ENCODE measurements at places on chromosomes 11 and 22.

GRCh38 chr11:2269601-2270321 is 627 bp downstream of the ASCL2 start:
- peak; percentile 24 for DNase-seq

GRCh38 chr22:43561415-43562178 is 149.8 kb downstream of the MPPED1 start:
- DNase-seq = no peak

DNA sequence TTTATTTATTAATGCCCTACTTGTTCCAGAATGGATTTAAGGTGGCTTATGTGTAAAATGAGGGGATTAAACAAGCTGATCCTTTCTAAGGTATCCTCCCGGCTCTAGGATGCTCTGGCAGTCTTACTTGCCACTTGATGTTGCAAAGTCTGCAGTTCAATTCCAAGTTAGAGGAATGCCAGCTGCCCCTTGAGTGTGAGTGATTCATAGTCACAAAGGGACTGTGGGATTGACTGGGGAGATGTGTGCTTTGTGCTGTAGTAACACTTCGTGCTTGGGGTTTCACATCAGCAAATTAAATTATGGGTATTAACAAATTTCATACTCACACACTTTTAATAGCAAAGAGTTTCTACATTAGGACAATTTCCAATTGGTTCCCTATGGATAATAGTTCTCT is 550.8 kb upstream of the CADM1 start:
- DNase-seq = no peak

GRCh38 chr11:789943-790342 is at the start of gene CEND1:
TSS of gene CEND1 (minus strand) at chr11:790090. CDS start at chr11:788576, 1,514 bp downstream.
- peak; percentile 57 for DNase-seq

- DNase-seq = peak; percentile 67
Observed at GRCh38 chr11:13030857-13031256, 21.7 kb downstream of the RASSF10 start.

DNA sequence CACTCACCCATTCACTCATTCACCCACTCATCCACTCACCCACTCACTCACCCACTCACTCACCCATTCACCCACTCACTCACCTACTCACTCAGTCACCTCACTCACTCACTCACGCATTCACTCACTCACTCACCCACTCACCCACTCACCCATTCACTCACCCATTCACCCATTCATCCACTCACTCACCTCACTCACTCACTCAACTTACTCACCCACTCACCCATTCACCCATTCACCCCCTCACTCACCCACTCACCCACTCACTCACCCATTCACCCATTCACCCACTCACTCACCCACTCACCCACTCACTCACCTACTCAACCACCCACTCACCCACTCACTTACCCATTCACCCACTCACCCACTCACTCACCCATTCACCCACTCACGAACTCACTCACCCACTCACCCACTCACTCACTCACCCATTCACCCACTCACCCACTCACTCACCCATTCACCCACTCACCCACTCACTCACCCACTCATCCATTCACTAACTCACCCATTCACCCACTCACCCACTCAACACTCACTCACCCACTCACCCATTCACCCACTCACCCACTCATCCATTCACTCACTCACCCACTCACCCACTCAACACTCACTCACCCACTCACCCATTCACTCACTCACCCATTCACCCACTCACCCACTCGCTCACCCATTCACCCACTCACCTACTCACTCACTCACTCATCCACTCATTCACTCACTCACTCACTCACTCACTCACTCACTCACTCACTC is 13.7 kb downstream of the MUC5AC start:
- DNase-seq = no peak
